ENCODE measurements at places on chromosomes 4 and X.

GRCh38 chr4:107736924-107737448 is 17.0 kb upstream of the PAPSS1 start:
- DNase-seq: peak; percentile 42

DNA sequence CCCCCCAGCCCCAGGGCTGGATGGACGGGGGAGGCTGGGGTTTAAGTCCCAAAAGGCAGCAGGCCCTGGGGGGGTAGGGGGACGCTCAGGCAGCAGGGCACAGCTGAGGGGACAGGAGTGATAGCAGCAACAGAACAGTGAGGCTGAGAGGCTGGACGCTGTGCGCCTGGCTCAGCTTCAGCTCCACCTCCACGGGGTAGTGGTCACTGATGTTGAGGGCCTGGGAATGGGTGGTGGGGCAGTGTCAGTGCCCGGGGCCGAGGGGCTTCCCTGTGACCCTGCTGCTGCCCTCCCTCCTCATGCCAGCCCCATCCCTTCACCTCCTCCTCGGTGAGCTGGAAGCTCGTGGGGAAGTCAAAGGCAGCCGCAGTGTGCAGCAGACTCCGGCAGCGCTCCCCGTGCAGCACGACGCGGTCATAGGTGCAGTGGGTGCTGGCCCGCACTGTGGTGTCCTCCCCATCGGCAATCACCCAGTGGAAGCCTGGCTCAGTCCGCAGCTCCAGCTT is 4.5 kb downstream of the RPL10 start:
- DNase-seq: no peak

DNA sequence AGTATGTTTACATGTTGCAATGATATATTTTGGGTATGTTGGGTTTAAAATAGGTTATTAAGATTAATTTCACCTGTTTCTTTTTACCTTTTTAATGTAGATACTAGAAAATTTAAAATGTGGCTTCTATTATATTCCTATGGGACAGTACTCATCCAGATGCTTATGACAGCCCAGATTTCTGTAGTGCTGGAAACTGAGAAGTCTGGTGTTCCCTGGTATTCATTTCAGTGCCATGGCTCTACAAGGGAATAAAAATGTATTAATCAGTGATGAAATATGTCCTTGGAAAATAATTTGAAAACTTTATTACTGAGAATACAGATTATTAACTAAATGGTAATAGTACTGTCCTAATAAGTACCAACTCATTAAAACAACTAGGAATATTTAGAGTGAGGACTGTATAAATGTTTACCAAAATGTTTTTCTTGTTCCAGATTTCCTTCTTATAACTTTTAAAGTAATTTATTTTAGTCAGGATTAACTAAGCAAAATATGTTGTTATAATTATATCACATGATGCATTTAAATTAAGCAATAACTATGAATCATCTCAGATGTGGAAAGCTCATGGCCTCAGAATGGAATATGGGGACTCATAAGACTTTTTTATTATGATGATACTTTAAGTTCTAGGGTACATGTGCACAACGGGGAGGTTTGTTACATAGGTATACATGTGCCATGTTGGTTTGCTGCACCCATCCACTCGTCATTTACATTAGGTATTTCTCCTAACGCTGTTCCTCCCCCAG is 25.3 kb downstream of the ARHGAP24 start:
- DNase-seq: no peak

- no peak for DNase-seq
Measured at GRCh38 chr4:71941001-71941400, 90.8 kb upstream of the NPFFR2 start.

- DNase-seq: no peak
Measured at GRCh38 chrX:77426811-77427210, 20.4 kb upstream of the FGF16 start.

- no peak for DNase-seq
Measured at GRCh38 chr4:95980877-95981360, 141.0 kb downstream of the PDHA2 start.

- DNase-seq: no peak
Measured at GRCh38 chrX:145821291-145821897, 3.8 kb downstream of the SLITRK2 start.

DNA sequence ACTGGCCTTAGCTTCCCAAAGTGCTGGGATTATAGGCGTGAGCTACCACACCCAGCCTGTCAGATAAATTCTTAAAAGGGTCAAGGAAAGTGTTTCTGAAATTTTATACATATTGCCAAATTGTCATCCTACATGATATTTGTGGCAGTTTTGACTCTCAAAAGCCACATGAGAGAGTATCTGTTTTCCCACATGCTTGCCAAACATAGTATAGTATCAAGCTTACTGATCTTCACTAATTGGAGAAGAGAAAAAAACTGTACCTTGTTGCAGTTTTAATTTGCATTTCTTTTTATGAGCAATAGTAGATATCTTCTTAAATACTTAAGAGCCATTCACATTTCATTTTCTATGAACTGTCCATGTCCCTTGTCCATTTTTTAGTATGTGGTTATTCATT is 83.6 kb downstream of the TET2 start:
- DNase-seq: no peak

DNA sequence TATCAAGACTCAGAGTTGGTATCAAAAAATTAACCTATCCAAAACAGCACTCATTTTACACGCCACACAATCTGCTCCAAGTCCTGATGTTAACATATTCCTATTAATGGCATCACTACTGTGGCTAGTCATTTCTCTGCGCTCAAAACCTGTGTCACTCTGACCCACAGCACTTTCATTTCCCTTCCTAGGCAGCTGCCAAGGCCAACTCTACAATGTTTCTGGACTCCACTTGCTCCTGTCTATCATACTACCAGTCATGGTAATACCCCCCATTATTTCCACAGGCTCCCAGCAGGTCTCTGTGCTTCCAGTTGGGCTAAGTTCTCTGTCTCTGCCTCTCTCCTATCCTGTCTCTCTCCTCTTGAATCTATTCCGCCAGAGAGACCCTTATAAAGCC is 323.6 kb downstream of the NR3C2 start:
- no peak for DNase-seq

- no peak for DNase-seq
Measured at GRCh38 chr4:3520796-3521600, 11.2 kb downstream of the LRPAP1 start.

GRCh38 chr4:78647272-78647671 is 95.7 kb downstream of the ANXA3 start:
- DNase-seq: no peak

GRCh38 chr4:182504463-182504862 is 261.3 kb downstream of the TENM3 start:
- DNase-seq: no peak

DNA sequence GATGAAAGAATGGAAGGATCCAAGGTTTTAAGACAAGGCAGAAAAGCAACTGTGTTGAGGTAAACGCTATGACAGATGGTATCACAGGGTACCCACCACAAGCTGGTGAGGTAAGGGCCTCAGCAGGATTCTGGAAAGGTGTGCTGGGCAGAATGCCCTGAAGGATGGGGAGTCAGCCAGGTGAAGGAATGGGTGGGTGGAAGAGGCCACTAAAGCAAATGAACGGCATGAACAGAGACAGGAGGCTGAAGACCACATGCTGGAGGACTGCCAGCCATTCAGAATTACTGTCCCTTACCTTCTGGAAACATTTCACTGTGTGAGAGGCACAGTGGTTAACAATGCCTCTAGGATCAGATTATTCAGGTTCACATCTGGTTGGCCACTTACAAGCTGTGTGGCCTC is 23.6 kb downstream of the GPRIN3 start:
- no peak for DNase-seq

DNA sequence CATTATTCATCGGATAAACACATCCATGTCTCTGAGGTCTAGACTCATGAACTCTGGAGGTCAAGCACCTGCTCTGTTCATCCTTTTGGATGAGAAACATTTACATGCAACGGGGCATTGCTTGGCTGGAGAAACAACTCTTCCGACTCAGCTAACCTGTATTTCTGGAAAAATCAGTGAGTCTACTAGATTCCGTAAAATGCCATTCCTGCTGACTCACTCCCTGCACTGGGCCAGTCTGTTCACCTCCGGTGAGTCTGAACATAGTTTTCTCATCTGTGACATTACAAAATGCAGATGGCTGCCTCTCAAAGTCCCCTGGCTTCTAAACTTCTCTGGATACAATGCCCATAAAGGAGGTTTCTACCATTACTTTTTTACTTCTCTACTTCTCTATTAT is 185.7 kb upstream of the HS3ST1 start:
- no peak for DNase-seq

GRCh38 chr4:168646001-168646768 is 149.3 kb downstream of the PALLD start:
- no peak for DNase-seq
